ENCODE measurements at places on chromosomes 7 and 10.

GRCh38 chr10:132115732-132116131 lies 50.0 kb downstream of the JAKMIP3 start:
- DNase-seq, result no peak

DNA sequence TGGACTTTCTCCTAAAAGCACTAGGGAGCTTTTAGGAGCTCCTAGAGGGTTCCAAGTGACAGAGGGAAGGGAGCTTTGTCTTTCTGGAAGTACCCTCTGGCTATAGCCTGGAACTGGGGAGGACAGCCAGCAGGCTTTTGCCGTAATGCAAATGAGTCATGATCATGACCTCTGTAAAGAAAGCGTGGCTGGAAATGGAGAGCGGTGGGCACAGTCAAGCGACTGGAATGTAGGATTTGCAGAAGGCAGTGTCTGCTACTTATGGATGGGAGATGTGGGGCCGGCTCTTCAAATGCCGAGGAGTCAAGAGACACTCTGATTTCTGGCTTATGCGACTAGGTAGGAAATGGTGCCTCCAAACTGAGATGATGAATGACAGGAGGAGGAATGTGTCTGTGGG lies 34.6 kb upstream of the PLPP4 start:
- no peak for DNase-seq

DNA sequence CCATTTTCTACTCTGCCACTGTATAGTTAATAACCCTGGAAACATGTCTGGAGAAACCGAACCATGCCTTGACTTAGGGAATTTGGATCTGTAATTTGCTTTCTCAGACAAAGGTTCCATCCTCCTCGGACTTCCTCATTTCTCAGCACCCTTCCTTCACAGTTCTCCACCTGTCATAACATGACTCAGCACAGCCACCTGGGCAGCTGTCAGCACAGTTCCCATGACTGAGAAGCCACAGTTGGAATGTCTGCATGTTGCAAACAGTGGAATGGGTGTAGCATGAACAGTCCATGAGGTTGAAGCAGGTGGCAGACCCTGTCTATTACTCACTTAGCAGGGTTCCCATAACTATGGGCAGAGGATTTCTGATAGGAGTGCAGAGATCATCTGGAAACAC lies 634 bp upstream of the OR9A4 start:
- no peak for DNase-seq

- no peak for DNase-seq
These were observed 261.9 kb downstream of the PTPRN2 start for GRCh38 chr7:158325530-158326381.

GRCh38 chr10:30778769-30779168 lies 149.2 kb upstream of the LYZL2 start:
- no peak for DNase-seq

- DNase-seq, result no peak
These were observed 49.5 kb downstream of the RSBN1L start for GRCh38 chr7:77745746-77746145.

DNA sequence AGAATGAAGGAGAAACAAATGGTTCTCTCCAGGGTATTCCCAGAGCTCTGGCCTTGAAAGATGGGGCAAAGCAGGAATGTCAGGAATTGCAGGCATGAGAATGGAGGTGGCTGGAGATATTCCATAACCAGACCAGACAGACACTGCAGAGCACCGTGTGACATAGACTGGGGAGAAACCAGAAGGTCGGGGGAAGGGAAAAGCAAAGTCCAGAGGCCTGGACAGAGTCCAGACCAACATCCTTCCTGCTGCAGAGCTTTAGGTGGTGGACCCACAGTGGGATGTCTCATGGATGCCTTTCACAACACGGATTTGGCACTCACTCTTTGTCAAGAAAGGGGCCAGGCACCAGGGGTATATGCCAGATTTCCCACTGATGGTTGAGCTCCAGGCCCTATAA lies 177.2 kb upstream of the INHBA start:
- DNase-seq, result peak; percentile 56

DNA sequence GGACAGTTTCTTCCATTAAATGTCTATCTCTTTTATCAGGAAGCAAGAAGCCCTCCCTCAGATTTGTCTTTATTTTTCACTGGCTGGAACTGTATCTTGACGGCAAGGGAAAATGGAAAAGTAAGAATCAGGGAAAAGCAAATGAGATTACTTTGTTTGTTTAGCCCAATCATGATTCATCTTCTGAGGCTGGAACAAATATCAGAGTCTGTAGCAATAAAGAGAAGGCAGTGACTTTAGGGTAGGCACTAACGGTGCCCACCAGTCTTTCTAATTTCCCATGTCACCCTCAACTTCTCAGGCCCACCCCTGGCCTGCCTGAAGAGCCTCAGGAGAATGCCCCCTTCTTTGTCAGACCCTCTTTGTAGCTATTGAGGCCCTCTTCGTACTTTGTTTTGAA lies 36.3 kb upstream of the GOLGA7B start:
- no peak for DNase-seq

GRCh38 chr10:43263551-43264343 lies 3.1 kb downstream of the RASGEF1A start:
- DNase-seq, result no peak

DNA sequence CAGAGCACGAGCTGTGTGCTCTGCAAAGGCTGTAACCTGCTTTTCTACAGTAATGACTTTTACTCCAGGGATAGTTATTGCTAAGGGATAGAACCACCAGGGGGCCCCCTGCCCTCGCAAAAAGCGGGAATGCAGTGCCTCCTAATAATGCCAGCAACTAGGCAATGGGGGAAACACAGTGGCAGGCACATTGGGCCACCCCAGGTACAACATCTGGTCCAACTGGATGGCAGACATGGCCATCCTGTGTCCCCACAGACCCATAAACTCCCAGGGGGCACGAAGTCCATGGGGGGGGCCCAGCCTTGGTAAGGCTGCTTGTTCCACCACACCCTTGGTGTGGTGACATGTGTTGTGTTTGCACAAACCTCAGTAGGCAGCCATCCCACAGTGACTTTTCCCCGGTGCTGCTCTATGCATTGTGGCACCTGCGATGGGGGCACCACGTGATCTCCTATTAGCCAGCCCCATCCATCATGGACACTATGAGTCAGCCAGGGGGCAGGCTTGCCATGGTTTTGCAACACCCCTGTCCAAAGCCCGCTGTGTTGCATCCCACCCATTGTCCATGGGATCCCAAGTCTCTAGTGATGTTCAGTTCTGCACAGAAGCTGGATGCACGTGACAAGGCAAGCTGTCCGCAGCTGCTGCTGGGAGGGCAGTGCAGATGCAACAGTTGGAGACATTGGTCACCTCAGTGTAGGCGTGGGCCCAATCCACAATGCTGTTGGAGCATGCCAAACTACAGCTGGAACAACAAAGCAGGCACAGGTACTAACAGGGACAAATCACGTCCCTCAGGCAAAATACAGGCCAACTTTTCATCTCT lies 84.0 kb downstream of the ANLN start:
- no peak for DNase-seq

DNA sequence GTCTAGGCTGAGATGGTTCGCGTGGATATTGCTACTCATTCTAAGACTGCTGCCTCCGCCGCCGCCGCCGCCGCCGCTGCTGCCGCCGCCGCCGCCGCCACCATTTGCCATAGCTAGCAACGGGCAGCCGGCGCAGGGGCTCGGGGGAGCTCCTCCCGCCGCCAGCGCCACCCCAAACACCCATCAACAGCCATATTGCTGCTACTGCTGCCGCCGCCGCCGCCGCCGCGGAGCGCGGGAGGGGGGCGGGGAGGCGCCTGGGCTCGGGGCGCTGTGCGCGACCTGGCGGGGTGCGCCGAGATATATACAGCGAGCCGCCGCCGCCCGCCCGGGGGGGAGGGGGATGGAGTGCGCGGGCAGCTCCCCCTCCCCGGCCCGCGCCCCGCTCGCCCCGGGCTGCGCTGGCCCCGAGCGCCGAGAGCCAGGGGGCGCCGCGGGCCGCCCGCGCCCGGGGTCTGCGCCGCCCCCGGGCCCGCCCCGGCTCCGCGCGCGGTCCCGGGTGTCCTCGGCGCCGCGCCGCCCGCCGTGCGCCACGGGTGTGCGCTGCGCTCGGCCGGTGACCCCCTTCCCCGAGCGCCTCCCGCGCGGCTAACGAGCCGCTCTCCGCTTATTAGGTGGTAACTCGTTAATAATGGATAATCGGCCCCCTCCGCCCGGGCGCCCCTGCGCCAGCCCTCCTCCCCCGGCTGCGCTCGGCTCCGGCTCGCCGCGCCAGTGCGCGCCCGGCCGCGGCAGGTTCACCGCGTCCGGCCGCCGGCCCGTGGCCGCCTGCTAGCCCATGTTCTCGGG lies at the start of gene KCNMA1:
KCNMA1 (minus strand) TSS at position 277 of the 789 bp plus-strand sequence.
- no peak for DNase-seq

DNA sequence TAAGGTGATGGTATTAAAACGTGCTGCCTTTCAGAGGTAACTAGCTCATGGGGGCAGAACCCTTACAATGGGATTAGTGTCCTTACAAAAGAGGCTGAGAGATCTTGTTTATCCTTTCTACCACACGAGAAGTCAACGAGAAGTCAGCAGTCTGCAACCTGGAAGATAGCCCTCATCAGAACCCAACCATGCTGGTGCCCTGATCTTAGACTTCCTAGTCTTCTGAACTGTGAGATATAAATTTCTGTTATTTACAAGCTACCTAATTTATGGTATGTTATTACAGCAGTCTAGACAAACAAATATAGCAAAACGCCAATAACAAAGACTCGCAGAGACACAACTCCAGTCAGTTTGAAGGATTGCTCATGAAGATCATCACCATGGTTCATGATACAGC lies 157.5 kb upstream of the TMEM106B start:
- no peak for DNase-seq

- no peak for DNase-seq
These were observed 6.0 kb upstream of the MNX1 start for GRCh38 chr7:157016352-157017041.

GRCh38 chr7:4450483-4450882 lies 231.6 kb upstream of the FOXK1 start:
- no peak for DNase-seq

GRCh38 chr7:32500922-32501341 lies 5.6 kb downstream of the AVL9 start:
- DNase-seq, result no peak

- no peak for DNase-seq
These were observed 32.6 kb downstream of the AP5Z1 start for GRCh38 chr7:4808026-4808425.

- DNase-seq, result no peak
These were observed 81.9 kb downstream of the BUB3 start for GRCh38 chr10:123236126-123236525.
